ENCODE measurements at places on chromosomes 13 and 19. TPM values are rescaled to one million over a fixed set of nuclear protein-coding genes. Genes with fewer than 3 reads are reported as not detected.

DNA sequence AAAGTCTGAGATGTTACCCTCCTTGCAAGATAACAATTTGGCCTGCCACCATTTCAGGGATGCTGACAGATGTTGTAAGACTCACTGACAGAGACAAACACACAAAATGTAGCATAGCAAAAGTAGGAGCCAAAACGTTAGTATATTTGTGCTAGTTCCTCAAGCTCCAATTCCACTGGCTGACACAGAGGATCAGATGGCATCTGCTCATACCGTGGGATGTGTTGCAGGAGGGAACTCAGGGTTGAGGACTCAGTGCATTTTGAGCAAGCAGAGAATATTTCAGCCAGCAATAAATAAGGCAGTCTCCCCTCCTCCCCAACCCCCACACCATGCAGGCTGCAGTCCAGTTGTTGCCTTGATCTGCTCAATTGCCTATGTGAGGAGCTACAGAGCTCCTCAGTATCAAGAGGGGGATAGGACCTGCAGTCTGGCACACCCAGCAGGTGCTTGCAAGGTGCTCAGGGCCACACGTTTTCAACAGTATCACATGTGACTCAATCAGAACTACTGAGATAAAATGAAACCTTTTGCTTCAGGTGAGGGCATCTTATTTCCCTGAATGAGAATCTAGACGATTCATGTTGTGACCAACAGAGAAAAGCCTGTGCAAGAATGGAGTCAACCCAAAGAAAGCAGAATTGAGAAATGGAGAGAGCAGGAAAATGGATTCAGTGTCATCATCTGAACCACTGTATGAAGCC, 23.6 kb upstream of the LRCH1 start:
- no peak for DNase-seq
- no peak overlapping the region for H3K27ac ChIP-seq
- H3K4me1 ChIP-seq, result no peaks in the 10 kb centered on the region
- H3K36me3 ChIP-seq, result no peaks in the 10 kb centered on the region
- no peak overlapping the region for H3K4me3 ChIP-seq

- H3K27me3 ChIP-seq, result no peaks in the 10 kb centered on the region
- H3K36me3 ChIP-seq, result no peaks in the 10 kb centered on the region
- no peak for DNase-seq
- no peak overlapping the region for H3K4me3 ChIP-seq
Measured at GRCh38 chr13:77339408-77339807, 12.5 kb upstream of the MYCBP2 start.

- peak; percentile 79 for DNase-seq
- peak overlapping the region; percentile 35 for H3K4me3 ChIP-seq
- H3K27me3 ChIP-seq, result no peaks in the 10 kb centered on the region
- H3K27ac ChIP-seq, result peak overlapping the region; percentile 82
- H3K4me1 ChIP-seq, result peaks cover 48% of the 10 kb centered on the region
Measured at GRCh38 chr13:24270639-24271141, 38.7 kb upstream of the C1QTNF9 start.

TGFBR3L gene
- total RNA-seq, result not detected

DNA sequence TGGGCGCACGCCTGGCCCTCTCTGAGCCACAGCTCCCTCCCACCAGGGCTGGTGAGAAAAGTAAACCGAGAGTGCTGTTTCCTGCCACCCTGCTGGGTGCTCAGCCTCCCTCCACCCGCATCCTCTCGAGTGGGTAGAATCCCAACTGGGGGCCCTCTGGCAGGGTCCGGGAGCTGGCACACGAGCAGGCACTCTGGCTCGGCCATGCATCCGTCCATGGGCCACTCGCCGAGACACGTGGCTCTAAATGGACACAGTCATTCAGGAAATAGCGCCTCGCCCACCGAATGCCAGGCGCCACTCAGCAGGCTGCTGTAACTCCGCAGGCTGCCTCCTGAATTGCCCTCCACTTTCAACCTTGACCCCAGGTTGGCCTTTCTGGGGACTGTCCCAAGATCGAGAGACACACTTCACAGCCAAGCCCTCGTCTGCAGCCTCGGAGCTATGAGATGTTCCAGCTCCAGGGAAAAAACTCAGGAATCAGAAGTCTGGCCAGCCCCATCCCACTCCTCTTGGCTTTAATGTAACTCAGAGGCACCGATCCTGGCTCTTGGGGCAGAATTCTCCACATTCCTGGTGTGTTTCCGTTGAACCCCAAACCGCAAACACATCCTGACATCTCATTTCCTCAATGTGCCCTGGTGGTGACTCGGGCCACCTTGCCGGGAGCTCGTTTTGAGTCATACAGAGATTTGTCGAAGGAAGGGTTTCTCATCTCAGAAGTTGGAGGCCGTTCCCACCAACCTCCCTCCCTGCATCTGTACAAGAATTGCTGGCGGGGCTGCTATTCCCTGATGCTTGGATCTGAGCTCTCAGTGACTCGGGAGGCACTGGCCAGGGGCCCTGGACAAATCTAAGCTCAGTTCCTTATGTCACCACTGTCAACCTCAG, 14.1 kb downstream of the KLF2 start:
- H3K4me1 ChIP-seq, result no peaks in the 10 kb centered on the region
- no peak for DNase-seq
- H3K27ac ChIP-seq, result peak overlapping the region; percentile 46
- no peaks in the 10 kb centered on the region for H3K36me3 ChIP-seq

SELENOV gene
- total RNA-seq, result not detected

DNA sequence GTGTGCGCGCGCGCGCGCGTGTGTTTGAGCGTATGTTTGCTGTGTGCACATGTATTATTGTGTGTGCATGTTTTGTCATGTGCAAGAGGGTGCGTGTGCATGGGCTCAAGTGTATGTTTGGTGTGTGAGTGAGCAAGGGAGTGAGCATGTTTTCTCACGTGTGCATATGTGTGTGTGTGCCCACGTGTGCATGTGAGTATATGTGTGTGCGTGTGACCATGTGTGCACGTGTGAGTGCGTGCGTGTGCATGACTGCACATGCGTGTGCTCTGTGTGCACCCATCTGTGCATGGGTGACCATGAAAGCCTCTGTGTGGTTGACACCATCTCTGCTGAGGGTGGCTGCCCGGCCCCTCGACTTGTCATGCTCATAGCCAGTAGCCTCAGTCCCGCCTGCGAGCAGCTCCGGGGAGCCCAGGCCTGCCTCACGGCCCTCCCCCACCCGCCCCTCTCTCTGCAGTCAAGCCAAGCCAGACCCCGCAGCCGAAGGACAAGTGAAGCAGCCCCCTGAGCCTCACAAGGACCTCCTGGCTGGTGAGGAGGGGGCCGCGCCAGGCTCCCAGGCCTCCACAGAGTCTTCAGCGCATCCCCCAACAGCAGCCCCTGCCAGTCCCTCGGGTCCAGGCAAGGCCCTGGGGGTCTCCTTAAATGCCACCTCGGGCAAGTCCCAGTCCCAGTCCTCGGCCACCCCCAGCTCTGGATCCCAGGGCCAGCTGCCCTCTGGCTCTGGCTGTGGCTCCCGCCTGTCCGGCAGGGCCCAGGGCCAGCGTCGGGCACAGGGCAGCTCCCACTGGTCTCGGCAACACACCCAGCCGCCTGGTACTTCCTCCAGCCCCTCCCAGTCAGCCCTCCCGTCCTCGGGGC, 6.0 kb downstream of the REEP6 start:
- no peak overlapping the region for H3K4me3 ChIP-seq
- H3K27me3 ChIP-seq, result peaks cover 49% of the 10 kb centered on the region
- no peak for DNase-seq
- no peak overlapping the region for H3K27ac ChIP-seq

DNA sequence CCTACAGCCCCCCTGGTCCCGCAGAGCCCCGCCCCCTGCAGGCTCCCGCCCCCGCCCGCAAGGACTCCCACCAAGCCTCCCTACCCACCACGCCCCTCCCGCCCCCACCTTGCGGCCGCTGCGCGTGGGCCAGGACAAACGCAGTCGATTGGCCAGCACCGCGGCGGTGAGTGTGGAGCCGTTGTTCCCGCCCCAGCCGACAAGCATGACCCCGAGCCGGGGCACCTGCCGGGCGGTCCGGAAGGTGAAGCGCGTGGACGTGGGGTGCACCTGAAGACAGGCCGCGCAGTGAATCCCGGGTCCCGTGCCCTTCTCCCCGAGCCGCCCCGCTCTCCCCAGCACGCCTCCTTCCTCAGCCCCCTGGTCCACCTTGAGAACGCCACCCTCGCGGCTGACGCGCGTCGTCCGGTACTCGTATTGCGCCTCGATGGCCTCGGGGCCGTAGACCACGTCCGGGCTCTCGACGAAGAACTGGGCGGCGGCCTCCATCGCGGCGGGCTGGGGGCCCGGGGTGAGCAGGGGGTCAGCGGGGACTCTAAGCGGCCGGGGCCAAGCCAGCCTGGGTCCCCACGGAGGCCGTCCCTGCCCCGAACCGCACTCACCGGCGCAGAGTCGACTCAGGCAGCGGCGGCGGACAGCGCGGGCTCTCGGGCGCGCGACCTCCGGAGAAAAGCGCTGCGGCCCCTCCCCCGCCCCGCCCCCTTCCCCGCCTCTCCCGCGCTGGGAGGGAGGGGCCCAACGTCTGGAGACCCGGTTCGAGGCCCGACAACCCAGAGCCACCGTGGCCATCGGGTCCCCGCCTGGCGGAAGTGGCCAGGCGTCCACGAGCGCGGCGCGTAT, at the start of gene ISYNA1:
TSS of gene ISYNA1 (minus strand) at position 643 of the 840 bp plus-strand sequence. CDS start at position 489, 154 bp downstream.
- no peaks in the 10 kb centered on the region for H3K4me1 ChIP-seq
- H3K27me3 ChIP-seq, result peaks cover 24% of the 10 kb centered on the region
- H3K36me3 ChIP-seq, result peaks cover 15% of the 10 kb centered on the region
- peak within 1 kb of the TSS; percentile 69 for H3K27ac ChIP-seq

DNA sequence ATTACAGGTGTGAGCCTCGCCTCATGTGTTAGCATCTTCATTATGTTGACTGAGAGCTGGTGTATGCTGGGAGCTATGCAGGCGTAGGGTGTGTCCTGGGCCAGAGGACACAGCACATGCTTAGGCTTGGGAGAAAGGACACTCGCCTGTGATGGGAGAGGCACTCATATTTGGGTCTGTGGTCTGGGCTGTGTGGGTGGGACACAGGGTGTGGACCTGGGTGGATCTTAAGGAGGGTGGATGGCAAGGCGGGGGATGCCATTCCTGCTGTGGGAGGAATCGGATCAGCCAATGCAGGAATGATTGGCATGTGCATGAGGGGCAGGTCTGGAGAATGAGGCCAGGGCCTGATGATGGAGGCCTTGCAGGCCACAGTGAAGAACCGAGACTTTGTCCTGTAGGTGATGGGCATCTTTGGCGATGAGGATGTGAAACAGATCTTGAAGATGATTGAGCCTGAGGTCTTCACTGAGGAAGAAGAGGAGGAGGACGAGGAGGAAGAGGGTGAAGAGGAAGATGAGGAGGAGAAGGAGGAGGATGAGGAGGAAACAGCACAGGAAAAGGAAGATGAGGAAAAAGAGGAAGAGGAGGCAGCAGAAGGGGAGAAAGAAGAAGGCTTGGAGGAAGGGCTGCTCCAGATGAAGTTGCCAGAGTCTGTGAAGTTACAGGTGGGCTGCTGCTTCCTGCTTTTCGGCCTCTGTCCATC, 55.4 kb downstream of the RYR1 start:
- no peak overlapping the region for H3K4me3 ChIP-seq
- no peak overlapping the region for H3K27ac ChIP-seq
- H3K4me1 ChIP-seq, result no peaks in the 10 kb centered on the region
- H3K27me3 ChIP-seq, result peaks cover 5% of the 10 kb centered on the region

DNA sequence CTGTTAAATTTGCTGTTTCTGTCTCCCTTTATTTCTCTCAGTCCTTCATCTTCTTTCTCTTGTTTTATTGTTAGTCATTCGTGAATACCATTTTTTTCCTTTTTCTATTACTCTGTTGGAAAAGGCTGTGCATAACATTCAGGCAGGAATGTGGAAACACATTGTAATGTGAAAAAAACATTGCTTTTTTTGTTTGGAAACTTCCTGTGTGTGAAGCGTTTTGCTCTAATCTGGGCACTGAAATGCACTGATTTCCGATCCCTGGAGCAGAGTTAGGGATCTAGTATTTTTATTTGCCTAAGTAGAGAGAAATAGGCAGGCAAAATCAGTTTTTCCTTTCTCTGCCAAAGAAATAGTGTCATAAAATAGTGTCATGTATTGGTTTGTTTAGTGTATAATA, 155.5 kb downstream of the PCCA start:
- H3K27me3 ChIP-seq, result no peaks in the 10 kb centered on the region
- no peak overlapping the region for H3K27ac ChIP-seq
- no peaks in the 10 kb centered on the region for H3K36me3 ChIP-seq
- no peak overlapping the region for H3K4me3 ChIP-seq
- DNase-seq, result no peak
- H3K4me1 ChIP-seq, result no peaks in the 10 kb centered on the region
